ENCODE measurements at places on chromosomes 1 and 21.

DNA sequence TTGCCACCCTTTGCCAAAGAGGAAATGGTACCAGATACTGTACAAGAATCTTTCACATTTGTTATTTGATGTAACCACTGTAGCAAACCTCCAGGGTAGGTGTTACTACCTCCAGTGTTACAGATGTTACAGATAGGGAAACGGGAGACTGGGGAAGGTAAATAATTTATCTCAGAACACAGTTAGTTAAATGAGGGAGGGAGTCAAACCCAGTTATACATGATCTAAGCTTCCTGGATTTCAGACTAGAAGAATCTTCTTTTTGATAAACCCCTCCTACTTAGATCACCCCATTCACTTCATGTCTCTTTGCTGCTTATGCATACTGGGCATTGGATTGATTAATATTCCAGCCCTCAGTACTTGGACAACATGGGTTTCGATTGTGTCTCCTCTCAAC is 276.4 kb downstream of the HHAT start:
- DNase-seq = no peak

GRCh38 chr1:165632491-165632890 is 1.5 kb downstream of the MGST3 start:
- DNase-seq = no peak

- DNase-seq = no peak
These were observed 8.9 kb downstream of the CAMTA1 start for GRCh38 chr1:6794164-6794563.

DNA sequence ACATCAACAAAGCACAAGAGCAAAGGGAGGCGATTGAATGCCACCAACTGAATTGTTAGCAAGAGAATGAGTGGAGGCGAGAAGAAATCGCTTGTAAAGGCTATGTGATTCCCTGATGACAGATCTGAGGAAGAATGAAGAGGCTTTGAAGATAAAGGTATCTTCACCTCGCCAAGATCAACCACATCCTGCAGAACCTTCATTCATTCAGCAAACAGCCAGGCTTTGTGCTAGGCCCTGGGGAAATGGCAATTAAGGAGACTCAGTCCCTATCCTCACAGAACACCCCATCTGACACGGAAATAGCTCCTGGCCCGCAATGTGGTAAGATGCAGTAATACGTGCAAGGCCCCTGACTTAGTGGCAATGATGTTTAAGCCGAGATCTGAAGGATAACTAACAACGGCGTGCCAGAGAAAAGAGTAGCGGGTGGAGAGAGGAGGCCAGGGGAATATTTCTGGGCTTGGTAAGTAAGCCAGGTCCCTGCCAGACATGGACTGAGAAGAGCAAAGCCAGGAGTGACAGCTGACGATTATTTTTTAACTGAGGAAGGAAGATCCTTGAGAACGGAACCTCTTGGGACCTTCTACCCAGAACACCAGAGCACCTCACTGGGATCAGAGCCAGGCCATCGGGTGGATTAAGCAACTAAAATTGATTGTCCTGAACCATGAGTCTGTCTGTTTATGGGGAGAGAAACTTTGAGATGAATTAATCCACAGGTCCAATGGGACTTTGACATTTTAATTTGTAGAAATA is 4.6 kb upstream of the VSIG8 start:
- DNase-seq = no peak

GRCh38 chr1:208921259-208921658 is 662.3 kb upstream of the CAMK1G start:
- DNase-seq = peak; percentile 36

- no peak for DNase-seq
These were observed 22.5 kb upstream of the DPYD start for GRCh38 chr1:97943354-97943753.

DNA sequence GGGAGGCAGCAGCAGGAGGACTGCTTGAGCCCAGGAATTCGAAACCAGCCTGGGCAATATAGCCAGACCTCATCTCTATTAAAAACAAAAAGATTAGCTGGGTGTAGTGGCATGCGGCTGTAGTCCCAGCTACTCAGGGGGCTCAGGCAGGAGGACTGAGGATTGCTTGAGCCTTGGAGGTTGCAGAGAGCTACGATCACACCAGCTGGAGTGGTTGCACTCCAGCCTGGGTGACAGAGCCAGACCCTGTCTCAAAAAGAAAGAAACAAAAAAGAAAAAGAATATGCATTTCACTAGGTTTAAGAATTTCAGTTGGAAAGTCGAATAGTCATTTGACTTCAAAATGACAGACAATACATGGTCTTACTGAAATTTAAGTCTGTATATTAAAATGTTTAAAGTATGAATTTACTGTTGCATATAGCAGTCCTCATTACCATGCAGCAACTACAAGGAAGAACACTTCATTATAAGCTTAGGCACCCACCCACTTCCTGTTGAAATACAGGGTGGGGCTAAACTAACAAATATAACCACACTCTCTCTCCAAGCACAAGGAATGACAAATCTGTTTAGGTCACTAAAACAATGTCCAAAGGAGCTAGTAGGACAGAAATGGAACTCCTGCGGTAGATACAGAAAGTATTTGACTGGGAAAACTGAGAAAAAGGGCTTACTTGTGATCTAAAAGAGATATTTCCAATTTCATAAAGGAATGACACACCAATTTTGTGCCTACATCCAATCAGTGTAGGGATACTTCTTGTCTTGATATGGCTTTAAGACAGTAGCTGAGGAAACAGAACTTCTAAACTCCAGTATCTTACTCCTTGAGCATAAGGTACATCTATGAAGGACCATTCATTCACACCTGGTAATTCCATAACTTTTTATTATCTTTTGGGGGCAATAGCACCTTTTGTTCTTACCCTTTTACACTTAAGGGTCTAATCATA is 44.1 kb downstream of the GPR3 start:
- peak; percentile 50 for DNase-seq

DNA sequence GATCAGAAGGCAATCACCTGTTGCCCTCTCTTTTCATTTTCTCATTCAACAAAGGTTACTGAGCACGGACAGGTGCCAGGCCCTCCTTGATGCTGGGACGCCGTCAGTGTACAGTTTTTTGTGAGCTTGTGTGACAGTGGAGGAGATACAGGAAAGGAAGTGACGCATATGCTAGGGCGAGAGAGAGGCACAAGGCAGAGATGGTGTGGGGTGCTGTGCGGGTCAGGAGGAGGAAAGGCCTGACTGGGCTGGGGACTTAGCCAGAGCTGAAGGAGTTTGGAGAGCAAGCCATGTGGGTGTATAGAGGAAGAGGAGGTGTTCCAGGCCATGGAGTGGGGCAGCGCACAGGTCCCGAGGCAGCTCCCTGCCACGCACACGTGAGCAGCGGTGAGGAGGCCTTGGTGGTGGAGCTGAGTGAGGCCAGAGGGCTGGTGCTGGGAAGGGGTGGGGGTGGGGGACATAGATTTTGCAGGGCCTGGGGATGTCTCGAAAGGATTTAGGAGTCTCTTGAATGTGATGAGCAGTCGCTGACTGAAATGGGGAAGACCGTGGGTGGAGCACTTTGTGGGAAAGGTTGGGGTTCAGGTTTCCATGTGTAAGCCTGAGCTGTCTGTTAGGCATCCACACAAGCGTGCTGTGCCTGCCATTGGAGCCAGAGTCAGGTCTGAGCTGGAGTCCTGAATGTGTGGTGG is 46.0 kb downstream of the TRAPPC10 start:
- DNase-seq = no peak

GRCh38 chr1:33548721-33549120 is 76.3 kb downstream of the ZSCAN20 start:
- no peak for DNase-seq

All from epithelial cell of prostate (primary cell).